ENCODE measurements at places on chromosomes 6 and 20. TPM values are rescaled to one million over a fixed set of nuclear protein-coding genes. Genes with fewer than 3 reads are reported as not detected.

Gene RNF182
- 0.12 TPM for total RNA-seq

Gene PDYN
- total RNA-seq, result not detected

Gene OTOR
- total RNA-seq, result not detected

Gene PSMB8
- 44.7 TPM for total RNA-seq

Gene SNAP91
- total RNA-seq, result not detected

Gene ANKRD66
- not detected for total RNA-seq

Gene NEDD9
- 3.1 TPM for total RNA-seq

Gene DEFB113
- not detected for total RNA-seq

Gene KHDRBS2
- total RNA-seq, result not detected

Gene CCN6
- total RNA-seq, result not detected

Data from cardiac ventricle fibroblast (primary cell).